GM12864 (cell line): ENCODE measurements at places on chromosomes 6 and 20.
A peak's percentile ranks its signal among the peaks of the same experiment; 100 is the strongest.

DNA sequence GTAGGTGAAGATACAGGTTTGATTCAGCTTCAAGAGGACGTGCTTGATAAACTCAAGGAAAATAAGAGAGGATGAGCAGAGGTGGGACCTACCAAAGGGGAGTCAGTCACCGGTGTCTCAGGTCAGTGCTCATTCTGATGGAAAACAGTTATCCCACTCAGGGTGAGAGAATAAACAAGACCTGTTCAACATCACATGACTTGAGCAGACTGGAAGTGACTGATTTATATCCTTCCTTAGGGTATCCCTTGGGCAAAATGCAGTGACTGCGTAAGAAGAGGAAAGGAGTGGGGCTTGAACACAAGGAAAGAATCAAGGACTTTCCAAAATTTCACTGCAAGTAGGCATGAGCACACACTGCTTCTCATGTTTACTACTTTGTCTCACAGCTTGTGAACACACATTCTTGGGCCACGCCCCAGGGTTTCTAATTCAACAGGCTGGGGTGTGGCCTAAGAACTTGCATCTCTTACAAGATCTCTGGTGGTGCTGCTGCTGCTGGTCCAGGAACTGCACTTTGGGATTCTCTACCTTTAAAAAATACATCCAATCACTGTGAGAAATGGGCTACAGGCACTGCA lies 11.6 kb downstream of the CST3 start:
- no peak for DNase-seq

- DNase-seq: peak; percentile 24
These were observed 119.4 kb downstream of the NCOA3 start for GRCh38 chr20:47620808-47621805.

- DNase-seq: peak; percentile 78
These were observed 21.4 kb upstream of the AKIRIN2 start for GRCh38 chr6:87723170-87724078.

GRCh38 chr6:121823437-121823851 lies 388.0 kb downstream of the GJA1 start:
- DNase-seq: no peak

DNA sequence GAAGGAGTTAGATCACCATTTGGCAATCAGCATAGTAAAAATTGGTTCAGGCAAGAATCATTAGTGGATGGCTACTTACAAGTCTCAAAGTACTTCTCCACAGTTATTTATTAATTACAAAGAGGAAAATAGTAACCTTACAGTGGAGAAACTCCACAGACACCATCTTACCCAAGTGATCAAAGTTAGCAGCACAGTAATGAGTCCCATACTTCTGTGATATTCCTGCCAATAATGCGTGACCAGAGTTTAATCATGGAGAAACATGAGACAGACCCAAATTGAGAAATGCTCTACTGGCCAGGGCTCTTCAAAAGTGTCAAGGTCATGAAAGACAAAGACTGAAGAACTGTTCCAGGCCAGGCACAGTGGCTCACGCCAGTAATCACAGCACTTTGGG lies 9.5 kb downstream of the TBC1D7 start:
- DNase-seq: no peak

- DNase-seq: no peak
These were observed 10.7 kb upstream of the KCNK15 start for GRCh38 chr20:44734938-44735337.

- DNase-seq: no peak
These were observed 11.4 kb upstream of the PBOV1 start for GRCh38 chr6:138229663-138230179.

GRCh38 chr6:136066005-136066404 lies 184.1 kb downstream of the MTFR2 start:
- DNase-seq: no peak
